ENCODE measurements at places on chromosomes 16 and 17.

DNA sequence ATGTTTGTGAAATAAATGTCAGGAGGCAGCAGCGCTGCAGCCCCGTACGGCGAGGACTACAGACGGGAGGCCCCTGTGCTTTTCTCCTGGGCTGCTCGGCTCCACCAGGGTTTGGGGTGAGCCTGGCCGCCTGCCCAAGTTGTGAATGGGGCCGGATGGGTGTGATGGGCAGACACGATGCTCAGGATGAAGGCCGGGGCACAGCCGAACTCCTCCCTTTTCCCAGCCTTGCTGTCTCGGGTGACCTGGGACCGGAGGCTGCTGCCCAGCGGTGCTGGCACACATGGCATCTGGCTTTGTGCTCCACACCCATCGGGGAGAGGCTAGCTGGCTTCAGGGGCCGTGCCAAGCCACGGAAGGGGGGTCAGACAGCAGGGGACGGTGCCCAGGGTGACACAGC is 34.2 kb upstream of the ZFPM1 start:
- no peak for DNase-seq

DNA sequence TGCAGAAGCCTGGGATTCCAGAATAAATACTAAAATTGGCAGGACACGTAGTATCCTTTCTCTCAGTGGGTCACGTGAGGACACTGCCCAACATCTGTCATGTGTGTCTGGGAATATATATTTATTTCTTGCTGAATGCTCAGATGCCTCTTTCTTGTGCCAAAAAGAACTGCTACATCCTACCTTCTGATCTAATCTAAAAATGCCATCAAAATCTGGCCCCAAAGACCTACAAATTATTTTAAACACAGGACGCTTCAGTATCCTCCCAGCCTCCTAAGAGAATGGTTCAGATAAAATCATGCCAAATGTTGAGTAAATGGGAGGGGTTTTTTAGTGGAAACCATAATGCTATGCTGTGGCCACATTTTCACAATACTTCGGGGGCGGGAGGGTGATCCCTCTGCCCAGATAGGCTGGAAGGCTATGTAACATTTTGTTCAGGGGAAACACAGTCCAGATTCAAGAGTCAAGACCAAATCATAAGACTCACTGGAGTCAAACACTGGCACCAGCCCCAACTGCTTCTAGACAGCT is 22.9 kb upstream of the CORO6 start:
- DNase-seq, result no peak

GRCh38 chr17:42818379-42818778 is 5.7 kb downstream of the BECN1 start:
- DNase-seq, result no peak

DNA sequence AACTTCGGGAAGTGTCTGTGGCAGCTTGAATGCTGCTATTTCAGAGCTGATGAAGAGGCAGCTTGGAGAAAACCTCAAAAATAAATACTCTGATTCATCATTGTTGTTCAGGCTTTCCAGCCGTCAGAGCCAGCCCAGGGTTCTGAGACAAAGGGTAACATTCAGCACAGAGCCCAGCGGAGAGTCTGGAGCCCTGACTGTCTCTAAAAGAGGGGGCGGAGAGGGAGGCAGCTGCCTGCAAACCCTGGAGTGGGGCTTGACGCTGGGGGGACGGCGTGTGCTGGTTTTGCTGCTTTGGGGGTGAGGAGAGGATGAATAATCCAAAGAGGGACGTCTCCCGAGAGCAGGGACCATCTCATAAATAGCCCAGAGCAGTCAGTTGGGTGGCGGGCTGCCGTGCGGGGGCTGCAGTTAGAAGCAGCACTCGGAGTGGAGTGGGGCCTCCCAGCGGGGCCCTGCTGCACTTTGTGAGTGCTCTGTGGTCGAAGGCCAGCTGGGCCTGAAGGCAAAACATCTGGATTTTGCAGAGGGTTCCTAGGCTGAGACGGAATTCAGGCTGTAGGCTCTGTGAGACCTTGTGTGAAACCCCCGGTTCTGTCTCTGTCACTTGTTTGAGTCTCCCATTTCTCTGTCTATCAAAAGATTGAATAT is 237.8 kb downstream of the PRKCA start:
- DNase-seq, result no peak

DNA sequence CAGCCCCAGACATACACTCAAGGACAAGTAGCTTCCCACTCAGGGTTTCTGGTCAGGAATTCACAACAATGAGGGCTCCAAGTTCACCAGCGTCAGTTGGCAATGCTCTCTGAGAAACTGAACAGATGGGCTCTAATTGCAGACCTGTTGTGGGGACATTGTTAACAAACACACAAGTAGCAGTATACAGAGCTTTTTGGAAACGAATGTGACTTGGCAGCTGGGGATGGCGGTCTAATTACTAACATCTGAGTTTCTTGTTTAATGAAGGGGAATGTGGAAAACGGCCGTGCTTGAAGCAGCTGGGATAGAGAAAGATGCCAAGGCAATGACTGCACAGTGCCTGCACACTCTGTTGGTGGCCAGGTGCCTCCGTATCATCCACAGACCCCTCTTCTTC is 316.1 kb upstream of the IRX3 start:
- DNase-seq, result no peak

- DNase-seq, result no peak
Observed at GRCh38 chr16:68767581-68767980, 30.5 kb downstream of the CDH1 start.

DNA sequence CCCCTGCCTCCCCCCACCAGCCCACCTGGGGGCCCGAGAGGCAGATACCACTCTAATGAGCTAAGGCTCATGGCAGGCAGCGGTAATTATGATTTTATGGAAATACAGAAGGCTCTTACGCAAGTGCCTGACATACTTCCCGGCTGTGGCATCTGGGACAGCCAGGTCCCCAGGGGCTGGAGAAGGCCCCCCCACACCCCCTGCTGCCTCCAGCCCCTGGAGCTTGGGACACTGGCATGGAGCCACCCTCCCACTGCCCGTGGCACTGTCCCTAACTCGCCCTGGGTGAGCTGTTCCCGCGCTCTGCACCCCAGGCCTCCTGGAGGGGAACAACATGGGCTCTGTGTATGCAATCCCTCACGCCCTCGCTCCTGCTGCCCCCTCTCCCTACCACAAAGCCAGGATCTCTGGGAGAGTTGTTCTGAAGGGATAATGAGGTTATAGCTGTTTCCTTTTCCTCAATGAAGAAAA is 5.4 kb upstream of the STAC2 start:
- DNase-seq, result no peak

DNA sequence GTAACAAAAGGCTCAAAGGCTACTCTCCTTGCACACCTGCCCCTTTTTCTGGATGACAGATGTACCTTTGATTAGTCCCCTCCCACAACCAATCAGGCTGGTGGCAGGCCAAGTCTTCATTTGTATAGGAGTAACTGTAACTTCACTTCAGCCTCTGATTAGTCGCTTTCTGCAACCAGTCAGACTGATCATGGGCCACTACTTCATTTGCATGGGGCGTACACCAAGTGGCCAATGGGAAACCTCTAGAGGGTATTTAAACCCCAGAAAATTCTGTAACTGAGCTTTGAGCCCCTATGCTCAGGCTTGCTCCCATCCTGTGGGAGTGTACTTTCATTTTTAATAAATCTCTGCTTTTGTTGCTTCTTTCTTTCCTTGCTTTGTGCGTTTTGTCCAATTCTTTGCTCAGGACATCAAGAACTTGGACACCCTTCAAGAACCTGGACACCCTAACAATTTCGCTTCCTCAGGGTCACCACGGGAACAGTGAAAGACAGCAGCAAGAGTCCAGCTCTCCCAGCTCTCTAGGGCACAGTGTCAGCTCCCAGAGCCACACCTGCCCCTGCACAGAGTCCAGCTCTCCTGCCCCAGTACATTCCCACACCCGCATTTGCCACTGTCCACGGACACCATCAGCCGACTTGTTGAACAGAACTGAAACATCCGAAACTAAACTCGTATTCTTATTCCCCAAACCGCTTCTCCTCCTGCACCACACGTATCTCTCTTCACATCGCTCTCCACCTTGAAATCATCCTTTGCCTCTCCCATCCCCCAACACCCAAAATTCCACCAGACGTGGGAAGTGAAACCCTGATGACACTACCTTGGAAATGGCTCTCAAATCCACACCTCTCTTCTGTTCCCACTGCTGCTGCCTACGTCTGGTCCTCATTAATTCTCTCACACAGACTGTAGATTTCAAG is 53.4 kb downstream of the ABCC12 start:
- peak; percentile 15 for DNase-seq

DNA sequence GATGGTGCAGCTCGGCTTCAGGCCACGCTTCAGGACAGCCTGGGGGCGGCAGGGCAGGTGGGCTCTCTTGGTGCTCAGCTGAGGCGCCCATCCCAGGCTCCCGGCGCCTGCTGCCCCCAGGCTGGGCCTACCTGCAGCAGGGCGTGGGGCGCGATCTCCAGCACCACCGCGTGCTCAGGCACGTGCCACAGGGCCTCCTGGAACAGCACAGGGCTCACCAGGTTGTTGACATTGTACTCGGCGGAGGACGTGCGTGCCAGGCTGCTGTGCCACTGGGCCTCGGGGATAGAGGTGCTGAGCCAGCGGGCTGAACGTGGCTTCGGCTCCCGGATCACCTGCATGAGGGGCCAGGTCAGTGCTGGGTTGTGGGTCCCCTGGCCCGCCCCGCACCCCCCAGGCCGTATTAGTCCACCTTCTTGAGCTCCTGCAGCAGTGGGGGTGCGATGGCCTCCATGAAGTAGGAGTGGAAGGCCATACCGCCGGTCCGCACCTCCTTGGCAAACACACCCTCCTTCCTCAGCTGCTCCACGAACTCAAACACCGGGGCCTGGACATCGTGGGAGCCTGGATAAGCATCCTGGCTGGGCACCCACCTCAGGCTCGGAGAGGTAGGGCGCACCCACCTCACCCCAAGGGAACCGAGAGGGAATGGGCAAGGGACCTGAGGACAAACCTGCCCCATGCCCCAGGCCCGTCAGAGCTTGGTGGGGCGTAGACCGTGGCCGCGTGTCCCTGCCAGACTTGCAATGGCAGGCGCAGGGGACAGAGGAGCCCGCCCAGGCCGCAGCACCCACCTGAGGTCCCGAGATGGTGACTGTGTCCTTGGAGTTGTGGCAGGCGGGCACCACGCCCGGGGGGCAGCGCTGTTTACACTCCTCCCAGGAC is 9.0 kb downstream of the FASN start:
- DNase-seq, result no peak

- DNase-seq, result no peak
Observed at GRCh38 chr16:84044118-84044488, 1.5 kb upstream of the SLC38A8 start.

DNA sequence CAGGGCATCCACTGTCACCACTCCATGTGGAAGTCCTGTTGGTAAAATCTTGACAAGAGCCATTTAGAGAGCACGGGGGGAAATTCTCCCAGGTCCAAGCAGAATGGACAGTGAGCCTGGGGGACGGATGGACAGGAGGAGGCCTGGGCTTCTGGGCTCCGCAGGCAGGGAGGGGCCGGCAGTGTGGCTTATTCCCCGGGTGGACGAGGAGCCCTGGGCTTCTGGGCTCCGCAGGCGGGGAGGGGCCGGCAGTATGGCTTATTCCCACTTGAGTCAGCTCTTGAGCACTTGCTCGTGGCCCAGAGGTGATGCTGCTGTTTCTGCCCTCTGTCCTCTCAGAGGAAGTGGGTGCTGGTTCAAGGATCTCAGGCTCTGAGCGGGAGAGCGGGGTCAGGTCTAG is 22.2 kb upstream of the RPL13 start:
- no peak for DNase-seq

DNA sequence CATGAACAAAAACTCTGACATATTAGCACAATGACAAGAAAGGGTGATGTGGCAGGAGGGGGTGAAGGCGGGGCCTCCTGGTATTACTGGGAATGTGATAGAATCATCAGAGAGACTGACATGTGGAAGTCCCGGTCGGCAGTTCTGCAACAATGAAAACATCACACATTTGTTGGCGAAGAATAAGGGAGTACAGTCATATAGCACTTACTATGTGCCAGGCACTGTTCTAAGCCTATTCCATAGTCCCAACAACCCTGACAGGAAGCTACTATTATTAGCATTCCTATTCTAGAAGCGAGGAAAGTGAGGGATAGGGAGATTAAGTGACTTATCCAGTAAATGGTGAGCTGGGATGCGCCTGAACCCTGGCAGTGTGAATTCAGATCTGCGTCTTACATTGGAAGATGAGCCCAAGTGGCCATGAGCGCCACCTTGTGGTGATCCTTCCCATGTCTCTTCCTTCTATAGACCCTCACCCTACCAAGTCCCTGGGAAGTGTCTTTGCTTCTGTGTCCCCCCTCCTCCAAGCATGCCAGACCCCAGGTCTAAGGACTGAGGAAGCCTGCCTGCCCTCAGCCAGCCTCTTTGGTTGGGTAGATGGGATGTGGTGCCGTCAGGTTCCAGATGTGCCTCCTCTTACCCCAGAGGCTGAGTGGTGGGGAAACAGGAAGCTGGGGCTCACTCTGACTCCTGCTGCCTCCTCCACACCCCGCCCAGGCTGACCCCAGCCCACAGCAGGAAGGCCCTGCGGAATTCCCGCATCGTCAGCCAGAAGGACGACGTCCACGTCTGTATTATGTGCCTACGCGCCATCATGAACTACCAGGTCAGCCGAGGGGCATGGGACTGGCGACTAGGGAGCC is 14.0 kb downstream of the FMNL1 start:
- peak; percentile 48 for DNase-seq

DNA sequence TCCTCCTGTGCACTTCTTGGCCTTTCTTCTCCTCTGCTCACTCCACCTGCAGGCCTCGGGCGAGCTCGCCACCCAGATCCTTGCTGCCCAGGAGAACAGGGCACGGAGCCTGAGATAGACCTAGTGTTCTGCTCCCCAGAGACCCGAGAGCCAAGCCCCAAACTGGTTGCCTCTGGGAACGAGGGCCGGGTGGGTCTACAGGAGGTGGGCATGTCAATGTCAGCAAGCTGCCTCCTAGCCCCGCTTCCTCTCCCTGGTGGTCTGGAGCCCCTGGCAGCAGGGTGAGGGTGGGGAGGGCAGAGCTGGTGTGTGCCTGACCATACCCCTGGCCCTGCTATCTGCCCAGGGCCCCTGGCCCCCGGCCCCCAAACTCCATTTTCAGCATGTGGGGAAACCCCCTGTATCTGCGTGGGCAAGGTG is 841 bp upstream of the NDRG4 start:
- DNase-seq, result no peak

DNA sequence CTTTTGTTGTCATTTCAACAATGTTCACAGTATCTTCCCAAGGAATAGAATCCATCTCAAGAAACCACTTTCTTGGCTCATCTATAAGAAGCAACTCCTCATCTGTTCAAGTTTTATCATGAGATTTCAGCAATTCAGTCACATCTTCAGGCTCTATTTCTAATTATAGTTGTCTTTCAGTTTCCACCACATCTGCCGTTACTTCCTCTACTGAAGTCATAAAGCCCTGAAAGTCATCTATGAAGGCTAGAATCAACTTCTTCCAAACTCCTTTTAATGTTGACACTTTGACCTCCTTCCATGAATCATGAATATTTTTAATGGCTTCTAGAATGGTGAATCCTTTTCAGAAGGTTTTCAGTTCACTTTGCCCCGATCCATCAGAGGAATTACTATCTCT is 102.1 kb downstream of the CDH13 start:
- no peak for DNase-seq

- DNase-seq, result no peak
Observed at GRCh38 chr16:1530883-1531637, 2.4 kb upstream of the TMEM204 start.

- DNase-seq, result no peak
Observed at GRCh38 chr17:16941072-16942036, 30.6 kb downstream of the TNFRSF13B start.

GRCh38 chr17:77898521-77899434 is 59.7 kb upstream of the TNRC6C start:
- DNase-seq, result no peak

GRCh38 chr16:53844804-53845203 is 140.8 kb downstream of the FTO start:
- DNase-seq, result no peak

GRCh38 chr17:79396696-79397095 is 214.2 kb downstream of the RBFOX3 start:
- DNase-seq, result no peak

All from NCI-H2081 (cell line).